ENCODE measurements at places on chromosomes 2 and 18.

DNA sequence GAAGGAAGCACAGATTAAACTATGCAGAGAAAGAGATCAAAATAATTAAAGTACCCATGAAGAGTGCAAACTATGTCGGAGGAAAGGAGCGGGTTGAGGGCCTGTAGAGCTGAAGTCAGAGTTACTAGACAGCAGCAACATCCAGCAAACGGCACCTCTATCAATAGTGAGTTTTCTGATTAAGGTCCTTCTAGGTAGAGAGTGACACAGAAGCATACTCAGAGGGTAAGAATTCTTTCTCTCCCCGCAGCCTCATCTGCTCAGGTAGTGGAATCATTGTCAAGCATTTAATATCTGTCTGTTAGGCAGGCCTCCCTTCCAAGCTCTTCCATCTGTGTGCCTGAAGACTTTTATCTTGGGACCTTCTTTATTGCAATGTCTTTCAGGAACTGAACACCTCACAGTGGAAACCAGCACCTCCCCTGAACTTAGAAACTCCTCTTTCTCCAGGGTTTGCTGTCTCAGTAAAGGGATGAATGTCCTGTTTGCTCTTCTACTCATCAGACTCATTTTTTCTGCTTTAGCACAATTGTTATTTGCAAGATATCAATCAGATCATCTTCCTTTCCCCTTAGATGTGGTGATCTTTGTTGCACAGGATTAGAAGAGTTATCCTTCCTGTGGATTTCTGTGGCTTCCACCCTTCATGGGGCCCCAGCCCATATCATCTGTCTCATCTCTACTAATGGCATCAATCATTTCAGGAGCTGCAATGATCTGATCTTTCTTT, 28.8 kb downstream of the SP140 start:
- no peak for DNase-seq

DNA sequence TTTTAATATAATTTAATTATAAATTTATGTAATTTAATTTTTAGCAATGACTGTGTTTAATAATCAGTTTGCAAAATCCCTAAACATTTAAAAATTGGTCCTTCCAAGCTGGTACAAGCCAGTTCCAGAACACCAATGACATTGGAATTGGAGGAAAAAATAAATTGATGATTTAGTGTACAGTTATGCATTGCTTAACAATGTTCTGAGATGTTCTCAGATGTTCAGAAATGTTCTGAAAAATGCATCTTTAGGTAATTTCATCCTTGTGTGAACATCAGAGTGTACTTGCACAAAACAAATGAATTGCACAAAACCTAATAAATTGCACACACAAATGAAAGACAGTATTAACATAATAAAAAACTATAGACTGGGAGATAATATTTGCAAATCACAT, 95.2 kb downstream of the TRIB2 start:
- DNase-seq = no peak

DNA sequence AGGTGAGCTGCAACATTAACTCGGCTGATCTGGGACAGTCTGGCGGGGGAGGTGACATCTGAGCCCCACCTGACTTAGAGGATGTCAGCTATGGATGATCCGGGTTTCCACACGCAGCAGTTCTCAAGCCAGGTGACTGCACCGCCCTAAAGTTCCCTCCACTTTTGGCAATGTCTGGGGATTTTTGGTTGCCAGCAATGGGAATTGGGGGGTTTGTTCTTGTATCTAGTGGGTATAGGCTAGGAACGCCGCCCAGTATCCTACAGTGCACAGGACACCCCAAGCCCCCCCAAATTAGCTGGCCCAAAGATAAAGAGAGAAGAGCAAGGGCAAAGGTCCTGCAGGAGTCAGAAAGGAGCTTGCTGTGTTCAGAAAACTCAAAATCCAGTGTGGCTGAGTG, 544 bp upstream of the AGFG1 start:
- no peak for DNase-seq

DNA sequence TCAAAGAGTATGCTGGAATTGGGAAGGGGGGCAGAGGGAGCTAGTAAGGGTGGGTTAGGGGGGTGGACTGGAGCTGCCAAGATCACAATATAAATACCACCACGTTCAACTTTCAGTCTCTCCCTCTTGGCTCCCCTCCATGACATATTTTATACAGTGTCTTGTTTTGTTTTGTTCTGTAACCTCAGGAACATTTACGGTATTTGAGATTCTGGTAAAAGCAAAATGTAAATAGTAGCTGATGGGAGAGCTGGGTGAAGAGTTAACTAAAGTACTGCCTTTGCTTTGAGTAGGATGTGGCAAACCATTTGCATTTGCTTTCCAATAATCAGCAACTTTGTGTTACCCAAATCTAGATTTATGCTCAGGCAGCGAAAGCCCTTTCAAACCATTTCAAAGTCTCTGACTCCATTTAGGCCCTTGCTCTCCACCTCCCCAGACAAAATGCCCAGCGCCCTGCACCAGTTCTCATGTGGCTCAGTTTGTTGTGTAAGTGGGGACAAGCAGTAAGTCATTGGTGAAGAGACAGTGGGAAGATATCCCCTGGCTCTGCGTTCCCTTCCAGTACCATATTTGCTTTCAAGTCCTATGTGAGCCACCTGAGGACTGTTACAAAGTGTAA, 17.4 kb downstream of the IRS1 start:
- DNase-seq = no peak

GRCh38 chr2:55232863-55233657, 572 bp downstream of the RPS27A start:
- DNase-seq = peak; percentile 49

GRCh38 chr18:79604205-79604912, 75.2 kb upstream of the CTDP1 start:
- DNase-seq = no peak

GRCh38 chr2:228848638-228849037, 422.4 kb downstream of the PID1 start:
- no peak for DNase-seq

DNA sequence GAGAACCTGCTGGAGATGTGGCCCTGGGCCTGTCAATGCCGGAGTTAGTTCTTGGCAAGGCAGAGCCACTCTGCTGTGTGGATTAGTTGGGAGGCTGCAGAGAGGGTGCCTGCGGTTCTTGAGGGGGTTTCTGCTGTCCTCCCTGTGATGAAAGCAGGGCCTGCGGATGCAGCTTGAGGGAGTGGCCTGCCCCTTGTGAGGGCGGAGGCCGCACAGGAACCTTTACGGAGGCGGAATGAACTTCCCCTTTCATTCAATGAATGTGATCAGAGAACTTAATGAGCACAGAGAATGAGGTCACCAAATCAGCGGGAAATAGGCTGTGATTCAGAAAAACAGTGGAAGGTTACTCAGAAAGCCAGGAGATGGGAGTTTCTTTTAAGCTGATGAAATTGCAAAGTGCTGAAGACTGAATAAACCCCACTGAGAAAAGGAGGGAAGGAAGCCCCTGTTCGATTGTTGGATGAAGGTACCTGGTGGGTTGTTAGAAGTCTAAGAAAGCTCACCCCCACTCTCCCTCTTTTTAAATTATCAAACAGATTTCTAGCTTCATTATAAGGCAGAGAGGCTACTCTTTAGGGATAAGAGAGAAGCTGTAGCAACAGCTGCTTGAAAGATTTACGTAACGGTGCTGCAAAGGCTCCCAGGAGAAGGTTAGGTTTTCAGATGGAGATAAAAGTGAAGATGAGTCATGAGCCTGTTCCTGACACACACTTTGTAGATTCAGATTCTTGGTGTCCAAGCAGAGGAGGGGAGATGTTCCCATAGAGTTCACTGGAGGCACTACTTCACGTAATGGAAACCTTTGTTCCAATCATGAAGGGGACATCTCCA, 47.4 kb downstream of the VWA3B start:
- DNase-seq = peak; percentile 40

GRCh38 chr2:213187386-213187785, 36.0 kb upstream of the IKZF2 start:
- no peak for DNase-seq

- DNase-seq = peak; percentile 76
Measured at GRCh38 chr2:64311948-64312621, 141.9 kb upstream of the LGALSL start.

DNA sequence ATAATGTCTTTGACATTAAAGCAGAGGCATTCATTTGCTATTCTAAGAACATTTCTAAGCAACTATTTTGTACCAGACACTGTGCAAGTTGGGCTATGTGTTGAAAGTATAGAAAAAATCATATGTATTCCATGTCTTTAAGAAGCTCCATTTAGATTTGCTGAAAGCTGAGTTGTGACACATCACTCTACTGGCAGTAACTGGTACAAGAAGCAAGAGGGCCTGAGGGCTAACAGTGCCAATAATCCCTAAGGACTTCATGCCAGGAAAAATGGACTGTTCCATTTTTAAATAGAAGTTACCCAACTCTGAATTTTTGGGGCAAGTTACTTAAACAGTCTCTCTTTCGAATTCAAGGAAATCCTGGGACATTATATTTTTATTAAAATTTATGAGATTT, 178.7 kb downstream of the SRBD1 start:
- DNase-seq = no peak

GRCh38 chr18:3634250-3634939, 184.4 kb downstream of the TGIF1 start:
- DNase-seq = no peak

DNA sequence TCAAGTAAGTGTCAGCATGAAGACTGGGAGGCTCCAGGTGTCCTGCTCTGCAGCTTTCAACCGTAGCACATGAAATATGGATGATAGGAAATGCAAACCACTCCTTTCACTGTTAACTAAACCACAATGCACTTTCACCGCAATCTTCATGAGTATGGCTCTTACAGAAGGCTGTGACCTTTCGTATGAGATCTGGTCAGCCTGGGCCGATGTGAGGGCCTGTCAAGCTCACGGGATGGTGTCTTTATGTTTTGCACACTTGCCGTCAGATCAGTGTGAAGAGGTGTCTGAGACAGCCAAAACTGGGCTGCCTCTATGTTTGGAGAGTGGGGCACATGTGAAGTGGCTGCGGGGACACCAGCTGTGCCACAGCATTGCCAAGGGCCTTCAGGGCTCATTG, 62.8 kb upstream of the AFF3 start:
- no peak for DNase-seq

DNA sequence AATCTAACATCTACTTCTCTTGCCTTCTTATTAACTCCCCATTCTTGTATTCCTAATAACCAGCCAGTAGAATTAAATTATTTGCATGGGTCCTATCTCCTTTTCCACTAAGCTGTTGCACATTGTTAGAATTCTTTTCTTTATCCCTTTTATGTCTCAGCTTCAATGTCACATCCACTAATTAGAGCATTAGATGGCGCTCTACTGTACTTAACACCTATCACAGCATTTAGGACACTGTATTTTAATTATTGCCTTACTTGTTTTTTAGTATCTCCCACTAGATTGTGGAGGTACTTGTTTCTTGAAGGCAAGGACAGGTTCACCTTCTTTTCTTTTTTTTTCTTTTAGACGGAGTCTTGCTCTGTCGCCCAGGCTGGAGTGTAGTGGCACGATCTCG, 3.8 kb downstream of the LIPT1 start:
- DNase-seq = no peak

GRCh38 chr2:196750977-196751631, 48.4 kb downstream of the GTF3C3 start:
- peak; percentile 35 for DNase-seq

- DNase-seq = no peak
Measured at GRCh38 chr18:75023473-75023872, 185.5 kb downstream of the PTGR3 start.

- DNase-seq = no peak
Measured at GRCh38 chr2:12416600-12416999, 300.1 kb upstream of the TRIB2 start.

- no peak for DNase-seq
Measured at GRCh38 chr2:143725400-143725799, 596.2 kb downstream of the ARHGAP15 start.

GRCh38 chr18:62209046-62209445, 22.0 kb downstream of the RELCH start:
- no peak for DNase-seq

DNA sequence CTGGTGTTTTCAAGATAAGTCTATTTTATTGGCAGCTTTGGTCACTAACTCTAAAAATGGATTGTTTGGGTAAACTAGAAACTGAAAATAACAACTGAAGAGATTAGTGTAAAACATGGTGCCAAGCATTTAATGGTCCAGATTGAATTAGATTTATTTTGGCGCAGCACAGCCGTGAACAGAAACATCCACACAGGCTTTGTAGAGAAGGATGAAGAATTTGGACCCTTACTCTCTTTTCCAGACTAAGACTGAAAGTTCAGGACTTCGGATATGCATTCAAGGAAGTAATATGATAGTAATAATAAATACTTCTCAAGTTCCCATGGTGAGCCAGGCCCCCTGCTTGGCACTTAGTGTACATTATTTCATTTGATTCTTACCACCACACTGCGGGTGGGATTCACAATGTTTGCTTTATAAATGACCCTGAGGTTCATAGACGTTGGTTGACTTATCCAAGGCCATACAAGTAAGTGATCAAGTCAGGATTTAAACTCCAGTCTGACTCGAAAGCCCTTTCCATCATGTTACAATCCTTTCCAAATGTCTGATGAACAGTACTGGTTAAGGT, 54.2 kb upstream of the ITGB6 start:
- no peak for DNase-seq

- DNase-seq = no peak
Measured at GRCh38 chr2:242040681-242041080, 171.2 kb downstream of the RTP5 start.

DNA sequence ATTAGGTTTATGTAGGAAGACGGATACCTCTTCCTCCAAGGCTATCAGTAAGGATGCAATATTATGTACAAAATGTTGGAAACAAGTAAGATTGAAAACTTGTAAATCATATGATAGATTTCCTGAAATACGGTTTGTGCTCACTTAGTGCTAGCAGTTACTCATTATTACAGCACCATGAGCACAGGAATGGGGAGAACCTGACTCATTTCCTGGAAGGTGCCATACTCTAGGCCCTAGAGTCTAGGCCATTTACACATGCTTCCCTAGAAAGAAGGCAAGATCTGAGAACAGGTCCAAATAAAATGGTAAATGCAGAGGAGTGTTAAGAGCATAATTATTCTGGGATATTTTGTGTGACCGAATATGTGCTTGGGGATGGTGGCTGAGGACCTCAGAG, 467.7 kb upstream of the CELF4 start:
- DNase-seq = no peak

GRCh38 chr2:215423234-215423633, 12.6 kb downstream of the FN1 start:
- no peak for DNase-seq

DNA sequence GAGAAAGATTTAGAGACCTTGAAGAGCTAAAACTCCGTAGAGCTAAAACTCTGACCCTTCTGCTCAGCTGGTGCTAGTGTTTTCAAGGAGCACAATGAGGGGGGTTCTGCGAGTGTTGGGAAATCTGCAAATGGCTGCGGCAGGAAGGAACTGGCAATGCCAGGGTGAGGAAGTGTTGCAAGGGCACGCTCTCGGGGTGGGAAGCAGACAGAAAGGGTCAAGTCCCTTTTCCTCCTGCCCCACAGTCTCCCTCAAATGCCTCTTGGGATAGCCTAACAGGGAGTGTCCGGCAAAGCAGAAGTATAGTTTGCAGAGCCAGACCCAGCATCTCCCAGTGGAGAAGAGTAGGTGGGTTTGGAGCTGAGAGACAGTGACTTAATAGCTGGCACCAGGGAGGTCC, 60.5 kb downstream of the NCAPH start:
- no peak for DNase-seq

Measured in NCI-H524 (cell line).